ENCODE measurements at places on chromosomes 12 and 14.

- DNase-seq, result no peak
Observed at GRCh38 chr12:32765906-32766305, 10.2 kb upstream of the YARS2 start.

- DNase-seq, result no peak
Observed at GRCh38 chr12:51534216-51535074, 56.6 kb upstream of the SCN8A start.

DNA sequence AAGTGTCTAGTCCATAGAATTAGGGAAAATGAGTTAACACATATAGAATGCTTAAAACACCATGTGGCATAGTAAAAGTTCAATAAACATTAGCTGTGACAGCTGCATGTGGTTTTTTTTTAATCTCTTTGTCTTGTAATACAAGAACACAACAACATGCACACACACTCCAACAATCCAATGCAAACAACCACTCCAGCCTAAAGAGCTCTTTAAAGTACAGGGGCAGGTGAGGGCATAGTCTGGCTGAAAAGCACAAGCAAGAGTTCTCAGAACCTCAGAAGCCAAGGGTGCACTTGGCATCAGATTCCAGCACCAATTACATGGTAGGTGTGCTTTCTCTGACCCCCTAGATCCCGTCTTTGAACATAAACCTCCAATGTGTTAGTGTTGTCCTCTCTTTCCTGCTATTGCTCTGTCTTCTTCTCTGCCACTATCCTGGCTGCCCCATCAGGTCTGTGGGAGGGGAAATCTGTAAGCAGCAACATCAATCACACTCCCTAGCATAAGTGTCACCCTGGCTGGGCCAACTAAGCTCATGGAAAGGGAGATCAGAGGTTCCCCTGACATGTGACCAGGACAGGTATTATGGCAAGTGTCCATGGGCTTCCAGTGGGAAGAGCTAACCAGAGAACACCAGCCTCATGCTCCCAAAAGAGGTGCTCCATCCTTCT is 91.0 kb downstream of the SLC8A3 start:
- no peak for DNase-seq

DNA sequence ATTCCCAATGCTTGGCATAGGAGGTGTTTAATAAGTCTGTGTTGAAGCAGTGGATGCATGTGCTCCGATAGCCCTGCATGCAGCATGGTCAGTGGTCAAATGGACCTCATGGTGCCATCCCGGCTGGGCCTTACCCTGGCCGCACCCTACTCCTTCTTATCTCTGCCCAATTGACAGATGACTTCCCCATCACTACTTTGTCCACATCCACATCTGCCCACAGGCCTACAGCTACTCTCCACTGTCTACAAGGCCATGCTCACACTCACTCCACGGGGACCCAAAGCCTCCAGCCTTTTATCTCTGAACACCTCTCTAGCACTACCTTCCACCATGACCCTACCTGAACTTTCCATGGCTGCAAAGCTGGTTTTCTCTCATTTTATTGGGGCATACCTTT is 11.5 kb downstream of the SERPINA11 start:
- no peak for DNase-seq

GRCh38 chr12:74818412-74818811 is 280.8 kb downstream of the ATXN7L3B start:
- no peak for DNase-seq
